ENCODE measurements at places on chromosomes 5 and 9. TPM values are rescaled to one million over a fixed set of nuclear protein-coding genes. Genes with fewer than 3 reads are reported as not detected.

Gene IL7R
- total RNA-seq = 2.2 TPM

Gene TLX3
- not detected for total RNA-seq

Gene PCDHB6
- total RNA-seq = 0.05 TPM

Gene SPINK4
- total RNA-seq = not detected
